ENCODE measurements at places on chromosomes 3 and 15. TPM values are rescaled to one million over a fixed set of nuclear protein-coding genes. Genes with fewer than 3 reads are reported as not detected.

GRCh38 chr15:95323796-95324195 lies 1006.7 kb upstream of the NR2F2 start:
- no peak for DNase-seq

DNA sequence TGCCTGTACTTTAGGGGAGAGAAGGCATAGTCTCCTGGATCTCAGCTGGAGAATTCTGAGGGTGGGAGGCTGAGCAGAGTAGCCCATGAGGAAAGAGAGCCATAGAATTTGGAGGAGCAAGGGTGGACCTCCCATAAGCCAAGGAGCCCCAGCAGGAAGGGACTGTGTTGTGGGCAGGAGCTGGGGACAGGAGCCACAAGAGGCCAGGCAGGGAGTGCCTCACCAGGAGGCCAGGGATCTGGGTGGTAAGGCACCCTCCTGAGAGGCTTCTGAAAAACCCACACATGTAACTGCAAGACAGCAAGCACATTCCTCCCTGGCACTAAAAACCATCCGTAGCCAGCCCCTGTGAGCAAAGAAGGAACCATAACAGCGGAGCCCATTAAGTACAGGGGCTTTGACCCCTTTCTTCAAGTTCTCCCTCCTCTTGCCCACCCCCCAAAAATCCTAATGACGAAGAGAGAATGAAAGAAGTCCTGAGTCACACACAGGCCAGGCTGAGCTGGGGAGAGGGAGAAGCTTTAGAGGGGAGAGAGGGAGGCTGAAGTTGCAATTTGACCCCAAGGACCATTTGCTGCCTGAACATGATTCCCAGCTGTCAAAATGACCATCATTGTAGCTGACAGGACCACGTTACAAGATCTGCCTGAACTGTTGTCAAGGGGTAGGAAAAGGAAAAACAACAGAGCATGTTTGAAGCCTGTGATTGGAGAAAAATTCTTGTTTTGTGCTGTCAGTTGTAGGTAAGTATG lies 82.6 kb downstream of the TRIM42 start:
- DNase-seq: peak; percentile 63

DNA sequence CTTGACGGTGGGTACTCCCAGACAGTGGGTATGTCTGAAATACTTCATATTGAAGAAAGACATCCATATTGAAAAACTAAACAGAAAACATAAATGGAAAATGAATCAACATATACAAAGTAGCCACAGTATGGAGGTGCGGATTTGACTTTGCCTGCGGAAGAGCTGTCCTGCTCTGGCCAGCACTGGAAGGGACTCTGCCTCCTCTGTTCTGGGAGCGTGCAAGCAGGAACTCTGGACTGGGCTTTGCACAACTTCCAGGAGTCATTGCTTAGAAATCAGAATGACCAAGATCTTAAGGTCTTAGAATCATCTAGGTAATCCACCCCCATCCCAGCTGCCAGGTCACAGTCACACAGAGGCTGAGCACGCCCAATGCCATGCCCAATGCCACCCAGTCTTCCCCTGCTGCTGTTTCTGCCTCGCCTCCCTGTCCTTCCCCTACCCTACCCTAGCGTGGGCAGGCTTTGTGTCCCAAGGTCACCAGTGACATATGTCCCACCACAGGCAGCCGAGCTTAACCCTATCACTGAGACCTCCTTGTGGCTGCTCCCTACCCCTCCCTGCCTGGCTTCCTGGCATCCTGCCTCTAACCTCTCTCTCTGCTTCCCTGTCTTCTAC lies 36.3 kb downstream of the CDC25A start:
- DNase-seq: no peak

DNA sequence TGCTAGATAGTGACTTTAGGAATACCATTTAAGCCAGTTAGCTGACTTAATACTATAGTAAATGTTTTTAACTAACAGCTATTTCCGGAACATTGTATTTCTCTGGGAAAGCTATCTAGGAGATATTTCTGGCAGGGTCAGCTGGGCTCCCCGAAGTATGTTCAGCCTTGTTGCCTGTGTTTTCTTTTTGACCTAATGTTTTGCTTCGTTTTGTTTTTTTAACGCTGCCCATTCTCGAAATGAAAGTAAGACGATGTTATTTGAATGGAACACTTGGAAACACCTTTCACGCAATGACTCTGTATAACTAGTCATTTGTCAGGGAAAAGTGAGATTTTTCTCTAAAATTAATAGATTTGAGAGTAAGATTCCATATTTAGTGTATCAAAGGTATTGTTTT lies 702.9 kb upstream of the NAALADL2 start:
- DNase-seq: no peak

DNA sequence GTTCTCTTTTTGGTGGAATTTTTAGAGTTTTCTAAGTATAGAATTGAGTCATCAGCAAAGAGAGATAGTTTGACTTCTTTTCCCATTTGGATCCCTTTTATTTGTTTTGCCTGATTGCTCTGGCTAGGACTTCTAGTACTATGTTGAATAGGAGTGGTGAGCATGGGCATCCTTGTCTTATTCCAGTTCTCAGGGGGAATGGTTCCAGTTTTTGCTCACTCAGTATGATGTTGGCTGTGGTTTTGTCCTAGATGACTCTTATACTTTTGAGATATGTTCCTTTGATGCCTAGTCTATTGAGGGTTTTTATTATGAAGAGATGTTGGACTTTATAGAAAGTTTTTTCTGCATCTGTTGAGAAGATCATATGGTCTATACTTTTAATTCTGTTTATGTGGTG lies 72.5 kb downstream of the TNFAIP8L3 start:
- no peak for DNase-seq

GRCh38 chr3:139970526-139970925 lies 35.5 kb downstream of the CLSTN2 start:
- no peak for DNase-seq

GRCh38 chr15:70430069-70430468 lies 332.4 kb upstream of the TLE3 start:
- DNase-seq: no peak

DNA sequence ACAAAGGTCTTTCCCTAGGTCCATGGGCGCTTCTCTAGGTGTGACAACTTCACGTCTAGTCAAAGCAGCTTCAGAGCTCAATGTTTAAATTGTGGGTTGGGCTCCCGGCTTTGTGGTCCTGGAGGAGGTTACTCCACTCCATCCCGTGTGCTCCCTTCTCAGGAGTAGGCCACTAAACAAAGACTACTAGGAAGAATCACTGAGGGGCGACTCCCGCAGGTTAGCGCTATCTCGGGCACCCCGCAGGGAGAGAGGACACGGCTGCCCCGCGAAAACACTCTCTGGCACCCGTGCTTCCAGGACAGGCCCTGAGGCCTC lies 500 bp downstream of the PARP6 start:
- DNase-seq: peak; percentile 21

- DNase-seq: no peak
Measured at GRCh38 chr15:31597466-31597865, 270.8 kb downstream of the KLF13 start.

- no peak for DNase-seq
Measured at GRCh38 chr3:169118666-169119370, 544.7 kb downstream of the MECOM start.

- no peak for DNase-seq
Measured at GRCh38 chr15:60945196-60945595, 283.9 kb downstream of the RORA start.

DNA sequence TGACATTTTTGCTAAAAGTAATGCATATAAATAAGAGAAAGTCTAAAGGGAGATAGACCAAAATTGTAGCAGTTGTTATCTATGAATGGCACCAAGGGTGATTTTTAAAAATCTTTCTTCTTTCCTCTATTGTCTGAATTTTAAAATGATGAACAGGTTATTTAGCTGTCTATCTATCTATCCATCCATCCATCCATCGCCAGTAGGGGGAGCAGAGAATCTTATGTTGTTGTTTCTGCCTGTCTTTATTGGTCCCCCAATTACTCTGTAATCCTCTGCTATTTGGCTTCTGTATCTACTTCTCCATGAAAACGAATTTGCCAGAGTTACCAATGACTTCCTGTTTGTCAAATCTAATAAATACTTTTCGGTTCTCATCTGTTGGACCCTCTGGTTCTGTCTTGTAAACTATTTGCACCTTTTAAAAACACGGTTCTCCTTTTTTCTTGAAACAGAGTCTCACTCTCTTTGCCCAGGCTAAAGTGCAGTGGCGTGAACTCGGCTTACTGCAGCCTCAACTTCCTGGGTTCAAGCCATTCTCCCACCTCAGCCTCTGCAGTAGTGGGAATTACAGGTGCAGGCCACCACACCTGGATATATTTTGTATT lies 86.0 kb downstream of the ECT2 start:
- no peak for DNase-seq

- DNase-seq: no peak
Measured at GRCh38 chr3:178987745-178988144, 83.9 kb downstream of the ZMAT3 start.

GRCh38 chr3:43213631-43214030 lies 72.7 kb upstream of the SNRK start:
- no peak for DNase-seq

- no peak for DNase-seq
Measured at GRCh38 chr3:1908651-1909445, 189.8 kb upstream of the CNTN4 start.

DNA sequence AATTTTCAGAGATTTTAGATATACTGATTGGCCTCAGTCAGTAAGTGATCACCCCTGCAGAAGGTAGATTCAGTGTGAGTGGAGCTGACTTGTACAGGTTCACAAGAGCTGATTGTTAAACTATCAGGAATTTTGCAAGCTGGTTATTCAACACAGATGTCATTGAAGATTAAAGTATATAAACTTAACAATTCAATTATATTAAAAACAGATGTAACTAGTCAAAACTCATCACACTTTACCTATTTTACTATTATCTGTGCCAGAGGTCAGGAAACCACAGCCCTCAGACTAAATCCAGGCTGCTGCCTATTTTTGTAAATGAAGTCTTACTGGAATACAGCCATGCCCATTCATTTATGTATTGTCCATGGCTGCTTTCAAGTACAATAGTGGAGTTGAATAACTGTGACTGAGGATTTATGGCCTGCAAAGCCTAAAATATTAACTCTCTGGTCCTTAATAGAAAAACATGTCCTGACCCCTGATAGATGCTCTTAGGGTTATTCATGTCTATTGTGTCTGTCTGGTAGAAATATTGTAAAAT lies 429.3 kb upstream of the PDZRN3 start:
- DNase-seq: no peak

DNA sequence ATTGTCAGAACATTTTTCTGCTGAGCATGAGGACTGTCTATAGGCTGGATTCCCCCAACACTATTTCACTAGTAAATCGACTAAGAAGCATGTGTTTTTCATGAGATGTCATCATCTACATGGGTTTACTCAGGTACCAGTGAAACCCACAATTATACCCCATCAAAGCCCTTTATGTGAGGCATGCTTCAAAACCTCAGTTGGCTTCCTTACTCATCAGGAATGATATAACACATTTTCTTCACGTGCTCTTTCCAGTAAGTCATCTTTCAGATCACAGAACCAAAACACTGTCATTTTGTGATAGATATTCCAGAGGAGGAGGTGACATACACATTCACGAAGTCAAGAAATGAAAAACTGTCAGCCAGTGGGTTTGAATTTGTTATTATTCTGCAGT lies 116.5 kb downstream of the ANO10 start:
- no peak for DNase-seq

ALAS1 gene
- total RNA-seq: 38.0 TPM

NRG4 gene
- total RNA-seq: 1.3 TPM

ZIC4 gene
- not detected for total RNA-seq

PDZRN3 gene
- total RNA-seq: 29.9 TPM

EFCAB12 gene
- total RNA-seq: not detected

CCDC39 gene
- not detected for total RNA-seq

OIP5 gene
- 0.76 TPM for total RNA-seq

RTP4 gene
- 0.84 TPM for total RNA-seq

SOX14 gene
- total RNA-seq: not detected

All from lower leg skin (tissue), 4 donors.